ENCODE measurements at places on chromosomes 2 and 18. TPM values are rescaled to one million over a fixed set of nuclear protein-coding genes. Genes with fewer than 3 reads are reported as not detected.

DNA sequence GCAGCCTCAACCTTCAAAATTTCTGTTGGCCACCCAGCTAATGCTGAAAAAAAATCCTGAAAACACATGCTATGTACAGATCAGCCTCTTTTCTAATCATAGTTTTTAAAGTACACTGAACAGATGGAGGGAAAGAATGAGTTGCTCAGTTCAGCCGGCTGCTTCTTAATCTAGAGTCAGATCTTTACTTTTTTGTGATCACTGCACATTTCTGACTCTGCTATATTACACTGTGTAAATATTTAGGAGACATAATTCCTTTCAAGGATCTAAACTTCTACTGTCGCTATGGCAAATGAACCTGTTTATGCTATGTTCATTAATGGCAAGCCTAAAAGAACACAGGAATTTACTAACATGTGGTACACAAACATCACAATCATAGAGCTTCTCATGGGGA lies 114.2 kb downstream of the SRBD1 start:
- peak; percentile 33 for DNase-seq

Gene FOXD4L1
- total RNA-seq = under 0.01 TPM

GRCh38 chr2:134301099-134301927 lies 47.4 kb downstream of the MGAT5 start:
- DNase-seq = peak; percentile 79

- peak; percentile 35 for DNase-seq
Measured at GRCh38 chr2:27494284-27494943, 586 bp downstream of the FNDC4 start.

DNA sequence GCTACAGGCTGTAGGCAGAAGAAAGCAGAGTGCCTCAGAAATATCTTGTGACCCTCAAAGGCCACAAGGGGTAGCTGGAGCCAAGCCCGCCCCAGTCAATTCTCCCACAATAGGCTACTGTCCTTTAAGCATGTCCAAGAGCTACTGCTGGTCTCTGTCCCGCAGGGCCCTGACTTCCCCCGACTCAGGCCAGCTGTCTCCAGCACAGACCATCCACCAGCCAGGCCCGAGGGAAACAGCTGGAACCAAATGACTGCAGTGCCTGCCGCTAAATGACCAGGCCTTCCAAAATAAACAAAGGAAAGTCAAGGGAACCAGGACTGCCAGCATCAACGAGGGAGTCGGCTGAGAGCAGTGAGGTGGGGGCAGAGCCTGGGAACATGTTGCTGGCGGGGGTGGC lies 36.7 kb downstream of the MCFD2 start:
- no peak for DNase-seq

Gene SP9
- under 0.01 TPM for total RNA-seq

- DNase-seq = no peak
Measured at GRCh38 chr18:2891526-2892431, 45.0 kb downstream of the EMILIN2 start.

DNA sequence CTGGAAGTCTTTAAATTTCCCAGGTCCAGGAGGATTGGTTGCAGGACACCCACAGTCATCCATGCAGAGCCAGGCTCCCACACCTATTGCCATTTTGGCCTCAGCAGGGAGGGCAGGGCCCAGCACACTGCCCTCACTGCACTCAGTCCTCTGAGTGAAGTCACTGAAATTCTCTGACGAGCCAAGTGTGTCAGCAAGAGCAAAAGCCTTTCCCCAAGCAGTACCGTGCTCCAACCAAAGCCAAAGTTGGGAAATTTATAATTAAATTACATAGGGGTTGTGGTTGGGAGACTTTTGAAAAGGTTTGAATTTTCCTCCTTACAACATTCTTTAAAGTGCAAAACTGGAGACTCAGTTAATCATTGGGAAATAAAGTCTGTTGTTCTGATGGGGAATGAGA lies 98.5 kb upstream of the CD226 start:
- peak; percentile 18 for DNase-seq

- no peak for DNase-seq
Measured at GRCh38 chr2:240588669-240589068, 2.1 kb downstream of the CAPN10 start.

GRCh38 chr2:11720752-11721151 lies 25.7 kb upstream of the LPIN1 start:
- DNase-seq = no peak

- no peak for DNase-seq
Measured at GRCh38 chr2:55838653-55839052, 84.9 kb downstream of the EFEMP1 start.

GRCh38 chr2:110853516-110853915 lies 121.1 kb downstream of the ACOXL start:
- peak; percentile 24 for DNase-seq

- DNase-seq = no peak
Measured at GRCh38 chr2:1972422-1972821, 228.1 kb upstream of the PXDN start.

Gene CPS1
- total RNA-seq = 21.6 TPM

DNA sequence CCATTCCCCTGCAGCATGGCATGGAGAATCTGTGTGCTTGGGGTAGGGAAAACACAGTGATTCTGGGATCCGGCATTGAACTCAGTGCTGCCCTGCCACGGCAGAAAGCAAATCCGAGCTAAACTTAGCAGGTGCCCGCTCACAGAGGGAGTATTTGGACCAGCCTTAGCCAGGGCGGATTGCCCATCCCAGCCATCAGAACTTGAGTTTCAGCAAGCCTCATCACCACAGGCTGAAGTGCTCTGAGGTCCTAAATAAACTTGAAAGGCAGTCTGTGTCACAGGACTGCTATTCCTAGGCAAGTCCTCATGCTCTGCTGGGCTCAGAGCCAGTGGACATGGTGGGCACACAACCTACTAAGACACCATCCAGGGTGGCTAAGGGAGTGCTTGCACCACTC lies 86.2 kb upstream of the YPEL5 start:
- no peak for DNase-seq

DNA sequence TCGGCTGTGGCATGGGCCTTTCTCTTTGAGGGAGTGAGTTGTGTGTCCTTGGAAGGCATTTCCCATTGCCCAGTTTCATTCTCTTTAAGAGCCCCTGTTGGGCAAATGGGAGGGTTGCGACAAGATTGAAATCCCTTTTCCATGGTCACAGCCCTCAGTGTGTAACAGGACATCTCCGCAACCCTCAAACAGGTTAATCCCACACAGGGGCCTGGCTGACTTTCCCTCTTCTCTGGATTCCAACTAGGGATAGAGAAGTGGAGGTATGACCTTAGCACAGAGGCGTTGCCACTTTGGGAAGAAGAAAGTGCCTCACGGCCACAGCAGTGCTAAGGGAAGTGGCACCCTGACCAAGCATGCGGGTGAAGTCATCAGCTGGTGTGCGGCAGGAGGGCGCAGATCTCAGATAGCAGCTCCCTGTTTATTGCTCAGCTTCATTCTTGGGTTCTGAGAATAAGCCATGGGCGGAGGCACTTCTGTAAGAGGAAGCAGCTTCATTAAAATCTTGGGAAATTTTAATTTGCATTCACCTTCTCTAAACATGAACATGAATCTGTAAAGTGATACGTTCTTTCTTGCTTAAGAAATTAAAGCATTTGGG lies 256.5 kb downstream of the GBX2 start:
- DNase-seq = no peak

DNA sequence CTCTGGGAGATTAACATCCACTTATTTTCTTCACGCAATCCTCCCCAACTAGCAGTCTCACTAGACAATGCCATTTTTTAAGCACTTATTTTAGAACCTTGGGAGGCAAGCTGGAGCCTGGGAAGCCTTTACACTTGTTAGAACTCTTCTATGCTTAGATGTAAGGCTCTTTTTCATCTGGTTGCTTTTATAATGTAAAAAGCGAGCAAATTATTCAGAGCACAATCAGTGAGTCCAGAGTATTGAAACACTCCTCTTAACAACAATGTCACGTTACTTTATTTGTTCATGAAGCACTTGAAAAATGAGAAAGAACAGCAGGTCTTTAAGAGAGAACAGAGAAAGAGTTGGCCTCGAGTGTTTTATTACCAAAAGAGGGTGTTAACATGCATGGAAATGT lies 84.1 kb upstream of the SLC8A1 start:
- DNase-seq = no peak

GRCh38 chr2:239946562-239946863 lies 78.6 kb downstream of the NDUFA10 start:
- no peak for DNase-seq

DNA sequence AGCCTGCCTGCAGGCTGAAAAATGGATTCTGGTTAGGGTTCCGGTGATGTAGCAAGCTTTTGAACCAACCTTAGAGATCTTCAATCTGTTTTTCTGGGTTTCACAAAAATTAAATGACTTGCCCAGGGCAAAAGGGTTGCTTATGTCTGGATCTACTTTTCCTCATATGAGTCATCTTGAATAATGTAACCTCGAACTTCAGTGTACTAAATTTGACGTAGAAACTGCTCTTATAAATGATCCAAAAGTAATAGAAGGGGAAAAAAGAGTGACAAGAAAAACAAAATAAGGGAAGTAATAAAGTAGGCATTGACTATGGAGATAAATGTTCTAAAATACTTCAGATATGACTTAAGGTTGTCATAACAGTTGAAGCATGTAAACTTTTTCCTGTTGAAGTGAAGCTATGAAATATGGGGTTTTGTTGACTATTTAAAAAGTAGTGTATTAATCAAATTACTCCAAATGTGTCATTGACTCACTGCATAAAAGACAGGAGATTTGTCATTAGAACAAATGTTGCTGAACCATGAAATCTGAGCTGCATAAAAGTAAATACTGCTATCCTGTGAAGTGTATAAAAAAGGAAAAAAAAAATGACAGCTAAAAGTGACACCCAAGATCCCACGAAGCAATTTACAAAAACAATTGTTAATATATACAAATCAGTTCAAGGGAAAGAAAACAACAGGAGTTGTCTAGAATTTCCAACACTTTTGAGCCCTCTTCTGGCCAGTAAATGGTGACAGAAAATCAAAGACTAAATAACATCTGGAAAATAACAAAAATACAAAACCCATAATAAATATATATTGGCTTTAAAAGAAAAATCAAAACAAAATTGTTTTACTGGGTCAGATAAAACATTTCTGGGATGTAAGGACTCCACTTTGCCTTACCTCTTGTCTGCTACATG lies 103.6 kb upstream of the SERPINE2 start:
- peak; percentile 79 for DNase-seq

Gene RAMP1
- total RNA-seq = 35.0 TPM

- no peak for DNase-seq
Measured at GRCh38 chr18:50656841-50657470, 97.1 kb downstream of the MAPK4 start.

- DNase-seq = peak; percentile 4
Measured at GRCh38 chr2:108278631-108279030, 10.1 kb upstream of the SULT1C2 start.

DNA sequence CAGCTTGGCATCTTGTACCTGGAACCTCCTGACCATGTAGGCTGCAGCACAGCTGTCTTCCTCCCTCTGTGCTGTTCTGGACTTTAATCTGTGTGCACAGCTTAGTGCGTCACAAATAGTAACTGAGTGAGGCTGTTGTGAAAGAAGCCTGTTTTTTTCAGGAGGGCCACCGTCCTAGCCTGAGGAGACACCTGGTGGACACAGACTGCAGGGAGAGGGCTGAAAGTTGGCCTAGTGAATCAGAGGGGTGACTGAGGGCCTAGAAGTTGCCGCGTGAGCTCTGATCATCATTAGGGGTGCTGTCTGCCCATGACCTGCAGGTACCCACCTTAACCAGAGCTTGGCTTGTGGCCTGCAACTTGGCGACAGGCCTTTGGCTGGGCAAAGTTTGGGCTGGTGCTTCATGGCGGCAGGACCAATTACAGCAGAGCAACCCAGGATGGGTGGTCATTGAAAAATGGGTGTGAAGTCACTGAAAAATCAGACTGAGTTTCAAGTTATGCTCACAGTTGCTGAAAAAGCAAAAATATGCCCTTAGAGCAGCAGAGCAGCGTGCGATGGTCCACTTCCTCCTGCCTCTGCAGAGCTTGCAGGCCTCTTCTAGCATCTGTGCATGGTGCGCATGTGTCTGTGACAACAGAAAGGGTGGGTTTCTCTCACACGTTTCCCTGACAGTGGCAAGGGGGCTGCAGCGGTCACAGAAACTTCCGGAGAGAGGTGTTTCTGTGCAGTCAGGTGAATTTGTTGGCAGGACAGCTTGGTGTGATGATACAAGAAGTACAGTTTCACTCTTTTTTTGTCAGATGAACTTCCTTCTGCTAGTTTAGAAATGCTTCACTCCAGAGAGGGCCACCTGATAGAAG lies 9.6 kb downstream of the GDF7 start:
- peak; percentile 49 for DNase-seq

DNA sequence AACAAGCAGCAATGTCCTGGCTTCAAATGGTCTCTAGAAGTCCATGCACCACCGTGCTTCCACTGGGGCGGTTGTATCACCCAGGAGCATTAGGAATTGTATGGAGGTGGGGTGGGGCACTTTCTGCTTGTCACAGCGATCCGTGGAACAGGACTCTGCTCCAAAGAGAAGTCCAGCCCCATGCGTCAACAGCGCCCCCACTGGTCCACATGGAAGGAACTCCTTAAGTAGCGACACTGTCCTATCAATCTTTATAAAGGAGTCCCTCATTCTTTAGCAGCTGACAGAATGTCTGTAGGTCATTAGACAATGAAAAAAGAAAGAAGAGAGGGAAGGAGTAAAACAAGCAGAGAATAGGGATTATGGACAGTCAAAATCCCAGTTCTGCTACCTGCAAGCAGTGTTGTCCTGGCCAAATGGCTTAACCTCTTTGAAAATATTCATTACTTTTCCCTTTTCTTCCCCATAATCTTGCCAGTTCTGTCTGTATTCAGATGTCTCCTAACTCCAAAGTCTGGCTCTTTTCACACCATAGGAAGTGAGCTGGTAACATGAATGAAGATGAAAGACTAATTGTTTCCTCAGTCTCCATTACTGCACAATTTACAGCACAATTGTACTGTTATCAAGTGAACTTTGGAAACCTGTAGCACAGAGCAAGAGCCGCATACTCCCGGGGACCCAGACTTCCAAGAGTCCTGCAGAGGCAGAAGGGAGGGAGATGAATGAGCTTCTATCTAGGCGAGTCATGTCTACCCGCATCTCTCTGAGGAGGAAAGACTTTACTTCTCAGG lies 9.9 kb downstream of the NFE2L2 start:
- no peak for DNase-seq

Gene TMEM163
- not detected for total RNA-seq

DNA sequence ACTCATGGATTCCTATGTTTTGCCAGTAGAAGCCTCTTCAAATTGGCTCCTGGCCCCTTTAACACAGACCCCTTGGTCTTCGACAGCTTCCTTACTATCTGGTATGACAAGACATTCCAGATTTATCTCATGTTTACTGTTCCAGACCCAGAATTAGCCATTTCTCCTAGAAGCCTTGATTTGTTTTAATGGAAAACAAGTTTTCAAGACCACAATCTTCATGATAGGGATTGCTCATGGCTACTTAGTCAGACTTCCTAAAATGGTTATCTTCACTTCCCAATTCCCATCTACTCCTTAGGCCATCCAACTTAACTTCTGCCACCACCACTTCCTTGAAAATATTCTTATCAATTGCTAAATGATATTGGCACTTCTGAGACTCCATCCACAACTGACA lies 63.2 kb downstream of the TTC32 start:
- DNase-seq = no peak

- no peak for DNase-seq
Measured at GRCh38 chr18:48376406-48376805, 32.8 kb downstream of the ZBTB7C start.

- DNase-seq = no peak
Measured at GRCh38 chr2:147952118-147952517, 68.4 kb downstream of the ORC4 start.

GRCh38 chr2:39501412-39501811 lies 64.3 kb upstream of the MAP4K3 start:
- DNase-seq = no peak

GRCh38 chr2:239983004-239983778 lies 42.0 kb downstream of the NDUFA10 start:
- no peak for DNase-seq
